ENCODE measurements at places on chromosomes 2 and 18.

DNA sequence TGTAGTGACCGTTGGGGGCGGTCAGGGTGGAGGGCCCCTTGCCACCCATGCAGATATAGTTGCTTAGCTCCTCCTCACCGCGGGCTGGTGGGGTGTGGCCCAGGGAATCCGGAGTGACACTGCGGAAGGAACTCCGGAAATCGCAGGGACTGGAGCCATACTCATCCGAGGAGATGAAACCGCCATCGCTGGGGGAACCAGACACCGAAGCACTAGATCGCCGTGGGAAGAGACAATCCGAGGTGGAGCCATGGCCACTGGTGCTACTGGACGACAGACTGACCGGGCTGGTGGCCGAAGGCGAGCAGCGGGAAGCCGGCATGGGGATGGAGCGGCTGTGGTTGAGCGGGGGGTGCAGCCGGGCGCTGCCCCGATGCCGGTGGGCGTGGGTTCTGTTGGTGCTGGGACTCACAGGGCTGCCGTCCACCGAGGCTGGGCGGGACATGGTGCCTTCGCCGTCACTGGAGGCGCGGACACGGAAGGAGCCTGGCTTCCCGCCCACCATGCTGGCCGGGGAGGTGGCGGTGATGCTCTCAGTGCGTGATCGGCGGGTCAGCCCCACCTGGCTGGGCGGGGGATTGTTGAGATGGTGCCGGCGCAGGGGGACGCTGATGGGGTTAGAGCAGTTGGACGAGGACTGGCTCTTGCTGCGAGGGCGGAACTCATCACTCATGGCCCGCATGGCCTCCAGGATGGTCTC is 2.2 kb downstream of the IRS1 start:
- no peak for DNase-seq

- no peak for DNase-seq
These were observed 48.9 kb downstream of the PLEKHA3 start for GRCh38 chr2:178529194-178529593.

DNA sequence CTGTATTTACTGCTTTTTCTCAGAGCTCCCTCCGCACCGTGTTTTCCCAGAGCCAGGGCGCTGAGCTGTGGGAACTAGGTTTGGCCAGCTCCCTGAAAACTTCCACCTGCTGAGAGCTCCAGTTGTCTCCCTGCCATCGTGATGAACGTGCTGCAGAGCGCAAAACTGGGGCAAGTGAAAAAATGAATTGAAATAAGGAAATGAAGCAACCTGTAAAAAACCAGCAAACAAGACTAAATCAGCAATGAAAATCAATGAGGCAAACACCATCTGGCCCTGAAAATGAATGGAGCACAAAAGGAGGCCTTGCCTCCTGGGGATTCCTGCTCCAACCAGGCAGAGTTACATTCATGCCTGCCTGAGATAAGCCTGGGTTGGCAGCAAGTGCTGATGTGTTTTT is 129.9 kb downstream of the MARCHF4 start:
- DNase-seq = no peak

DNA sequence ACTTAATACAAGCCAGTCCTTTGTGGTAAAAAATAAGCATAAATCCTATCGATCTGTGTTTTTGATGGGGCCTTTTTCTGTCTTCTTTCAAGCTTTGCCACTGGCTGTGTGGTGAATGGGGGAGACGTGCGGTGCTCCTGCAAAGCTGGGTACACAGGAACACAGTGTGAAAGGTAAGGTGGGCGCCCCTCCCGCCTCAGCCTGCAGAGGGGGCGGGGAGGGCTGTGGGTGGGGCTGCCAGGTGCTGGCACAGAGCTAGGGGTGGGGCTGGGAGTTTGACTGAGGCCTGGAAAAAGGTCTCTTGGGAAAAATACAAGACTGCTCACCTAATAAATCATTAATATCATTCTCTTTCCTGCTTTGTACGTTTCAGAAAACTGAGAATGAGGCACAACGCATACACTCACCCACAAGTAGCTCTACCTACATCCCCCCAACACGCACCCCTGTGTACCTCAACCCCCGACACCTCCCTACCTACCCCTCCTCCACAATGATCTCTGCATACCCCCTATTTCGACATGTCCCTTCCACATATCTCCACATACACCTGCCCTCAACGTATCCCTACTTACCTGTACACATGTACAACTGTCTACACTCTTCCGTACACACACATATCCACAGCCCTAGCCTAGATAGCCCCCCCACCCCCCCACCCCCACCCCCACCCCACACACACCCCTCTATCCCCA is 129.7 kb upstream of the TTC39C start:
- no peak for DNase-seq

DNA sequence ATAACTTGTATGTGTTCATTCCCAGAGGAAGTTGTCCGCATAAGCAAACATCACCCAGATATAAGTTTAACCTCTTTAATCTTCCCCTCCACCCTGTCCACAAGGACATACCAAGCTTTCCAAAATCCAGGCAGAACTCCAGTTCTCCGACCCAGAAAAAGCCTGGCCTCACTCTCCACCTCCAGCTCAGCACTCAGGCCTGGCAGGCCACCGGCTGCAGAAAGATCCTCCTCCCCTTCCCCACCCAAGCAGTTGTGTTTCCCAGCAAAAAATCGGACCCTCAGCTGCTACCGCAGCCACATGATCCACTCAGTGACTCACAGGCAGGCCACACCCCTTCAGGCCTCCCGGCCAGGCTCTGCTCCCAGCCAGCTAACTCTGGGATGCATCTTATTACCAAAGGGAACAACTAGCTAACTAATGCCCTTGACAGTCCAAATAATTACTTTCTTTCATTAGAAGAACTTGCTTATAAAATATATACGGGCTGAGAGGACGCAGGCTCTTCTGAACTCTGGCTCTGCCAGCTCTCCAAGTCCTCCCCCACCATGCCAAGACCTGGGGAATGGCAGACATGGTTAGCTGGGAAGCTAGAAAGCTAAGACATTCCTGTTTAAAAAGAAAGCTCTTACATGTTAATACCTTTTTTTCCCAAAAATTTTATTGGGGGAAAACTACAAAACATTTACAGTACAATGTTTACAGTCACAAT is 4.5 kb downstream of the ZFP36L2 start:
- peak; percentile 80 for DNase-seq

DNA sequence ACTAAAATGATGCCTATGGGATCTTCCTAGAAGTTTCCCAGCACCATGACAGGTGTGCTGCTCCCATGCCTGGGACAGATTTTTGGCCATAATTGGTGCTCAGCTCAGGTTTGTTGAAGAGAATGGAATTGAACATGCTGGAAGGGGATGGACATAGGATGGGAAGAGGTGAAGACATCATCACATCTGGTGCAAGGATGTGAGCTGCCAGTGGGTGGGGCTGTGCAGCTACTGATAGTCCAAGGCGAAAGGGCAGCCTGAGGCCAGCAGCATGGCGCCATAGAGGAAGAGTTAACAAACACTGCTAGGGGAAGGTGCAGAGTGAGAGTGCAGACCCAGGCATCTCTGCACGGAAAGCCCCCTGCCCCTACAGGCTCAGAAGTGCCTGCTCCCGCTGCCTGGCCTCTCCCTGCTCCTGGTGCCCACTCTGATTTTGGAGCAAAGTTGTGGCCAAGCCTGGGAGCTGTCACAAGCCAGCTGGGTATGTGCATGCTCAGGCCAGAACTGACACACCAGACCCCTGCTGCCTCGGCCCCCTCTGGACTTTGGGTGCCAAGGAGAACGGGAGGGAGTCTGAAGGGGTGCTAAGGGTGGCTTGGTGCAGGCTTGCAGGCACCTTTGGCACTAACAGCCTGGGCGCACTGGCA is 178.6 kb downstream of the ZBTB7C start:
- DNase-seq = no peak
